ENCODE measurements at places on chromosomes 7 and 10.

- DNase-seq: no peak
Observed at GRCh38 chr7:133016604-133017003, 65.3 kb downstream of the CHCHD3 start.

DNA sequence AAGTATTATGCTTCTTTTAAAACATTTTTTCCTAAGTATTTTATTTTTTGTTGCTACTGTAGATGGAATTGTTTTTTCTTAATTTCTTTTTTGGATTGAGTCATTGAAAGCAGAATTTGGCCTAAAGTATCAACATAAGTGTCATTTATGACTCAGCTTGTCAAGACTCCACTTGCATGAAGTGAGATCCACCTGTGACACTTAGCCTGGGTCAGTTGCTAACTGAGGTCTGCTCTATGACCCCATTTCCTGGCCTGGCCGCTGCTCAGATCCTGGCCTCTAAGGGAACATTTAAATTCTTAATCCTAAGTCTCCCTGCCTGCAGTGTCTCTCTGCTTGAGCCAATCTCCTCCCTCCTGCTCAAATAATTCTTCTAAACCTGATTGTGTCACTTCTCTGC is 35.5 kb downstream of the TMEM270 start:
- DNase-seq: no peak

DNA sequence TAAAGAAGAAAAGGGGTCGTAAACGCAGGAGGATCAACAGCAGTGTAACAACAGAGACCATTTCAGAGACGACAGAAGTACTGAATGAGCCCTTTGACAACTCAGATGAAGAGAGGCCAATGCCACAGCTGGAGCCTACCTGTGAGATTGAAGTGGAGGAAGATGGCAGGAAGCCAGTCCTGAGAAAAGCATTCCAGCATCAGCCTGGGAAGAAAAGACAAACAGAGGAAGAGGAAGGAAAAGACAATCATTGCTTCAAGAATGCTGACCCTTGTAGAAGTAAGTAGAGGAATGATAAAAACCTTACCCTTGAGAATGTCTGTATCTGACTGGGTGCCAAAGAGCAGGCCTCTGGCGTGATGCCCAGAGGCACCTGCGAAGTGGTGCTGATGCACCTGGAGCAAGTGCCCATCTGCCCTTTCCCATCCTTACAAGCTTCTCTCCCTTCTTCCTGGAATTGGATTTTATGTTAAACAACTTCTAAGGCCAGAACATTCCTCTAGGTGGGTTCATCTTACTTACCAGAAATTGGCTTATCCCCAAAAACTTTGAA is 86.4 kb upstream of the SAMD8 start:
- DNase-seq: peak; percentile 62

DNA sequence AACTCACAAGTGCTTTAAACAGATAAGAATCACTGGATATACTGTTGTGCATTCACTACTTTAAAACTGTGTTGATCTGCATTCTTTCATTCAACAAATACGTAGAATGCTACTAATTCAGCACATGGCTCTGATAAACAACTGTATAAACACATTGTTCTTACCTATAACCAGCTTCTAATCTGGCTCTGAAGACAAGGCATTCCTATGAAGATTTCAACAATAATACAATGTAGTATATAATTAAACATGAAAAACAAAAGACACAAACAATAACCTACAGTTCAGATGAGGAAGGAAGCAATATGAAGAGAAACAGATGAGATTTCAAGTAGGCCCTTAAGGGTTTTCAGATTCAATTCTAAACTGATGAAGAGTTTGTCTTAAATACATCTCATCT is 31.1 kb upstream of the ANLN start:
- DNase-seq: no peak

GRCh38 chr10:84184517-84184916 is 9.8 kb upstream of the CDHR1 start:
- no peak for DNase-seq

- no peak for DNase-seq
Observed at GRCh38 chr7:5693529-5693928, 87.9 kb downstream of the RNF216 start.

DNA sequence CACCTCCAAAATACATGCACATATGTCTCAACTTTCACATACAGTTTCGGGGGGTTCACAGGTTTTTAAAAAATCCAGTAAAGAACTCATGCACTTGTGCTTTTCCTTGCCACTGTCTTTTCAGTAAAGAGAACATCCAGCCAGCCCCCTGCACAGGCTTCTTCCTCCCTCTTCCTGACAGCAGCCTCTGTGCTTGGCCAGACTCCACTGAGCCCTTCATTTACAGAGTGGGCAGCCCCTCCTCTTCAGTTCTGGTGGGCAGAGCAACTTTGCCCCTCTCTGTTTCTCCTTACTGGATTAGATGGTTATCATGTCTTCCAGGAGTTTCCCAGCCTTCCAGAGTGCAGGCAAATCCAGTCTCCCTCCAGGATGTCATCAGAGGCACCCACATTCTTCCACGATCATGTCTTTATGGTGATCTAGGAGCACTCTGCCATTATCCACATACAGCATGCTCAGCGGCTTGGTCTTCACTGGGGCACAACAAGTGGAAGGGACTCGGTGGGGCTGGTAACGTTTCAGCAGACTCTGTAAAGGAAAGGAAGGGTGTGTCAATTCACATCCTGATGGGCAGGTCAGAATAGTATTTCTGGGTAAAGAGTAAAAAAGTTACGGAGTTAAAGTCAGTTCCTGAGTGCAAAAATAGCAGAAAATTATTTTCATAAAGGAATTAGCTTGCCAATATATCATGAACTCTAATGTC is 8.8 kb downstream of the NODAL start:
- DNase-seq: no peak

DNA sequence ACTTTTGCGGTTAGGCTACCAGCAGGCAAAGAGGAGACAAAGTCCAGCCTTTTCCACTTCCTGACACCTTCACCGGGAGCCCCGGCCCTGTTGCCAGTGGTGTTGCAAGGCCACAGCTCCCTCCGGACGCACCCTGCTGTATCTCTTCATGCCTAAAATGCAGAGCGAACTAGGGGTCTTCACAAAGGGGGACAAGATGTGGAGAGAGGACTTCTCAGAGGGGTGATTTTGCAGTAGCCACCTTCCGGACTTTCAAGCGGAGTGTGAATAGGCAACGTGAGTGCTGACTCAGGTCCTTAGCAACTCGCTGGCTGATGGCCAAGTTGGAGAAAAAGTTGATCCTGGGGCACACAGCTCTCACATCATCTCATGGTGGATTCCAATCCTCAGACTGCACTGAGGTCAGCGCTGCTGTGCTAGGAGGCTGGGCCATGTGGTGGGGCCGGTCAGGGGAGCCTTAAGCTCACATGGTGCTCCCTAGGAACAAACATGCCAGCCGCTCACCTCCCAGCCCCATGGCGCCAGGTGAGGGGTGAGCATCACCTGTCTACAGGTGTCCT is 166.3 kb downstream of the LCOR start:
- no peak for DNase-seq

DNA sequence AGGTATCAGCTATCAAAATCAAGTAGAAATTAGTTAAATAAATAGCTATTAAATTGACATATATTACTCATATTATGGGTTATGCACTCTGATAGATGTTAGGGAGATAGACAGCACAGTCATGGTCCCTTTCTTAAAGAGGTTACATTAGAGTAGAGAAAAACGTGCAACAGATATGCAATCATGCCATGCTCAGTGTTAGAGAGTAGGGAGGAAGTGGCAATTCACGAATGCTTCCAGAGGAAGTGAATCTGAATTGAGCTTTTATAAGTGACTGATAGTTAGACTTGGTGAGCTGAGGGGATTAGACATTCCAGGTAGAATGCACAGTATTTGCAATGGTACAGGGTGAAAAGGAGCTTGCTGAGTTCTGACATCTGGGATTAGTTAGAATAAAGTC is 349.8 kb downstream of the NXPH1 start:
- no peak for DNase-seq

DNA sequence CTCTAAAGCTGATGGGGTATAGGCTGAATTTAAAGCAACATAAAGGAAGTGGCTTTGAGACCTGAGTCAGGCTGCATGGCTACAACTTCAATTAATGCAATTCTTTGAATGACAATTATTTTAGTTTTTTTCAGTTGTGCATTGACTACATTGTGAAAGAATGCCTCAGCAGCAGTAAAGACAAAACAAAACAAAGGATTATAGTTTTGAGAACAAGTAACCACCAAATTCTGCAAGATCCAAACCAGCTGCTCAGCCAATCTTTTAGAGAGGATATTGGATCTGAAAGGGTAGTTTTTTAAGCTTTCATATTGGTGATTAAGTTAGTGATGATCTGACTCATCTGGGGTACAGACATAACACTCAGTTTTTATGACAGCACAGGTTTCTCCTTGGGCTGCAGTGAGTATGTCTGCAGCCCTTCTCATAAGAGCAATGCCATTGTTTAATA is 40.6 kb upstream of the ABCA13 start:
- DNase-seq: no peak

DNA sequence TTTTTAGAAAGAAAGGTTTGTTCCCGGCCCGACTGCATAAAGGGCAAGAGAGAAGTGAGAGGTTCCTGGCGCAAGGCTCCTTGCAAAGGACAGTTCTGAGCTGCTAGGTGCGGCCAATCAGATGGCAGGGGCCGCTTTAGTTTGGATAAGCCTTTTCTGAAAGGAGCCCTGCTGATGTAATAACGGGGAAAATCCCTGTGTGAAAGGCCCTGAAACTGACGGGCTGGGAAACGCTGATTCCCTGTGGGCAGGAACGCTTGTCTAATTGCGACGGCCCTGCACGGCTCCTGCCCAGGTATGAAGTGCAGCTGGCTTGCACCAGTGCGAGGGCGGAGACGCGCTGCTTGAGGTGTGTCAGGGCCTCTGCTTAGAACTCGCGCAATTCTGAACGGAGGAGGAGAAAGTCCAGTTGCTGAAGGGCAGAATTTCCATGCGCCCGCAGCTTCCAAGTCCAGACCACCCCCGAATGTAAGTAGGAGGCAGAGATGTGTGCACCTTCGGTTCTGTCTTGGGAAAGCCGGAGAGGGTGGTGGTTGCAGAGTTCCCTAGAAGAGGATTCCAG is 30.5 kb downstream of the TACC2 start:
- DNase-seq: peak; percentile 43

GRCh38 chr10:73839276-73839966 is 28.0 kb upstream of the NDST2 start:
- no peak for DNase-seq

GRCh38 chr7:82740246-82740848 is 296.8 kb upstream of the CACNA2D1 start:
- DNase-seq: peak; percentile 76

DNA sequence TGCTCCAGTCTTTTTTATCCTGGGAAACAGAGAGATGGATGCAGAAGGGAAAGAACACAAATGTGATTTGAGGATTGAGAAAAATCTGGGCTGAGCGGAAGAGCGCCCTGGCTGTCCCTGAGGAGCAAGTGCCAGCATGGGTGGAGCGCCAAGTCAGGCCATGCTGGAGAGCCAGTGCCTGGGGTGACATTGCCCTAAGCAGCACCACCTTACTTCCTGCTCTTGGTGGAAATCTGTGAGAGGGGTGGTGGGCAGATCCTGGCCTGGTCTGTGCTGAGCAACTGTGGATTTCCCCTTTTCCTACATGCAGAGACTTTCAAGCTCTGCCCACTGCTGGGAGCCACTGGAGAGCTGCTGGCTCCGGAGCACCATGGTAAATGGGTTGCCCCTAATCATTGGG is 36.9 kb downstream of the DDIT4 start:
- no peak for DNase-seq

GRCh38 chr7:3569643-3570042 is 268.6 kb downstream of the SDK1 start:
- no peak for DNase-seq

DNA sequence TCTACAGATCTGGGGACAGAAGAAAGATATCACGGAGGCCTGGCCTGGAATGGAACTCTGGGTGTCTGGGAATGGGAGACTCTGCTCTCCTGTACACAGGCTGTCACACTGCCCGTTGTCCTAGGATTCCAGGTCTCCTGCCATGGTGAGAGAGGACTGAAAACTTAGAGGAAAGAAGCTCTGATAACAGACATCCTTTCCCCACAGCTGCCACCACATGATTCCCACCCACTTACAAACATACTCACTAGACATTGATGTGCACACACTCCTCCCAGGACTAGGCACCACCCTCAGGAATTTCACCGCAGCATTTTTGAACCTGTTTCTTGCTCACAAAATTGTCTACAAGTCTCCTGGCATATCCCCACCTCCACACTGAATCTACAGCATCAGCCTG is 5.7 kb downstream of the ZNF92 start:
- DNase-seq: no peak

GRCh38 chr7:26664735-26665416 is 199.5 kb downstream of the SKAP2 start:
- DNase-seq: no peak

- no peak for DNase-seq
Observed at GRCh38 chr7:14579971-14580370, 322.6 kb downstream of the DGKB start.

- DNase-seq: no peak
Observed at GRCh38 chr10:110409926-110410325, 87.8 kb upstream of the DUSP5 start.

DNA sequence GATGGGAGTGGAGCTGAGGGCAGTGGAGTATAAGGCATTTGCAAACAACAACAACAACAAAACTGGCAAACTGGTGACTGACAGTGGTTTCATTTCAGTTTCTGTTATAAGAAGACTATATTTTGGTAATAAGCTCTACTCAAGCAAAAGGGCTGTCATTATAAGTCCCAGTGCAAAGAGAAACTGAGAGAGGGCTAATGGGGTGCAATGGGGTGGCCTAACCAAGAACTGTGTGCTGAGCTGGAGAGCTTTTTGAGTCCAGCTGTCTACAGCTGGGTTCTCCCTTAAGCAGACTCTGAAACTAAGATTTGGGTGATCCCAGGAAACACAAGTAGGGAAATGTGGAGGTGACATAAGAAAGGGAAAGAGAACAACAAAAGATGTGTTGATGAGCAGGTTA is 439.3 kb downstream of the ADRA2A start:
- DNase-seq: no peak

GRCh38 chr10:80700252-80700651 is 162.6 kb downstream of the SH2D4B start:
- DNase-seq: peak; percentile 16

DNA sequence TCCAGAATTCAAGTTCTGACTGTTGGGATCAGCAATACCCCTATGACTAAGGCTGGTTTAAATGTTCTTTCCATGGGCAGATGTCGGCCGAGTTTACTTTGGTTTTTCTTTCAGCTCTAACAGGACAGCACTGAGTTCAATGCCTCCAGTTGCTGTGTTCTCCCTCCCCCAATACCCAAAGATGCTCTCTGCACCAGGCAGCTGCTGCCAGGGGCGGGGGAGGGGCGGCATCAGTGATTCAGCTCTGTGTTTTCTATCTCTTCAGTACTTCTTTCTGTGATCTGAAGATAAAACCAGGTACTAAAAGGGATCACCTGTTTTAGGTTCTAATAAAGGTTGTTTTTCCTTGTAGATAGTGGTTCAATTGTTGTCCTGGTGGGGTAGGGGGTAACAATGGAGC is 576.7 kb upstream of the POT1 start:
- DNase-seq: no peak
